Suppressor macrophage (primary cell): ENCODE measurements at places on chromosomes 3 and 15.

- no peak for DNase-seq
Observed at GRCh38 chr15:91625506-91625905, 228.0 kb upstream of the SLCO3A1 start.

DNA sequence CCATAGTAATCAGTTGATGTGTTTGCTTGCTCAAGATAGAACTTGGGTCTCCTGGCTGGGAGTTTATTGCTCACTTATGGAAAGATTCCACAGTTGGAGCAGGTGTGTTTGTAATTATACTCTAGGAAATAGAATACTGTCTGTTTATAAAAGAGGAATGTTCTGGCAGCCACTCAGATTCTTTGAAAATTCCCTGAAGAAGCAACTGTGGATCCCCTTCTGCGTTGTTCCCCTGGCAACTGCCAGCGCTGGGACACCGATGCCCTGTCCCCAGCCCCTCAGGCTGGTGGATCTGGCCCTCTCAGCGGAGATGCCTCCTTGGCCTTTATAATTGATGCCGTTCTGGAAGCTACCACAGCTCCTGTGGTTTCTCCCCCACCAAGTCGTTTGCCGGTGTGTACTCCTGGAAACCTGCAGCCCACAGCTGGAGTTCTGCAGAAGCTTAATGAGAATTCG is 225.9 kb downstream of the ITPR1 start:
- DNase-seq = no peak

GRCh38 chr3:69309814-69310213 is 76.1 kb downstream of the FRMD4B start:
- DNase-seq = no peak

DNA sequence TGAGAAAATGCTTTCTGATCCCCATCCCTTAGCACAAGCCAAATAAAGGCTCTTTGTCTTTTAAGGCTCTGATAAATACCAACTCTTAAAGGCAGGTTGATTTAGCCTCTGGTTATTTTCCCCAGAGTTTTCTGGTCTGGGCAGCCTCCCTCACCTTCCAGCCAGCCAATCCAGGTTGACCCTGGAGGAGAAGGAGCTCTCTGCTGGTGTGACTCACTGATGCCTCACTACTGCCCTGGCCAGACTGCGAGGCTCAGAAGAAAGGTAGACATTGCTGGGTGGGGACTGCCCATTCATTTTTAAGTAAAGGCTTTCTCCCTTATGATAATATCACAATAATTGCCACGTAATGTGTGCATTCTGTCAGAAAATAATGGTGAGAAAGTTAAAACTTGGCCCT is 37.1 kb downstream of the SLCO3A1 start:
- no peak for DNase-seq

GRCh38 chr3:165883863-165884478 is 46.7 kb upstream of the BCHE start:
- no peak for DNase-seq

- DNase-seq = no peak
Observed at GRCh38 chr3:54215521-54215920, 93.2 kb downstream of the CACNA2D3 start.

- peak; percentile 89 for DNase-seq
Observed at GRCh38 chr3:129305592-129306091, 27.0 kb downstream of the HMCES start.

DNA sequence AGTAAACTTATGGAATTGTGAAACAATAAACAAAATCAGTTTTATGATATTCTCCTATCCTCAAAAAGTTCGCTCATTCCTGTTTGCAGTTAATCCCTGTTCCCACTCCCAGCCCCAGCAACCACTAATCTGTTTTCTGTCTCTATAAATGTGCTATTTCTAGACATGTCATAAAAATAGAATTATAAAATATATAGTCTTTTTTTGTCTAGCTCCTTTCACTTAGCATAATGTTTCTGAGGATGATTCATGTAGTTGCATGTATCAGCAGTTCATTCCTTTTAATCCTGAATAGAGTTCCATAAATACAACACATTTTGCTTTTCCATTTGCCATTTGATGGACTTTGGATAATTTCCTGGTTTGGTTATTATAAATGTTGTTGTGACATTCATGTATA is 140.0 kb downstream of the KCNAB1 start:
- no peak for DNase-seq

GRCh38 chr3:126104742-126105605 is 21.1 kb upstream of the SLC41A3 start:
- no peak for DNase-seq

- no peak for DNase-seq
Observed at GRCh38 chr15:90557186-90558084, 27.7 kb downstream of the CRTC3 start.

- DNase-seq = no peak
Observed at GRCh38 chr3:65595222-65596028, 443.3 kb downstream of the MAGI1 start.

GRCh38 chr15:45084163-45084562 is 29.8 kb downstream of the DUOX2 start:
- DNase-seq = no peak

GRCh38 chr15:44697014-44697413 is 14.1 kb downstream of the PATL2 start:
- DNase-seq = no peak

DNA sequence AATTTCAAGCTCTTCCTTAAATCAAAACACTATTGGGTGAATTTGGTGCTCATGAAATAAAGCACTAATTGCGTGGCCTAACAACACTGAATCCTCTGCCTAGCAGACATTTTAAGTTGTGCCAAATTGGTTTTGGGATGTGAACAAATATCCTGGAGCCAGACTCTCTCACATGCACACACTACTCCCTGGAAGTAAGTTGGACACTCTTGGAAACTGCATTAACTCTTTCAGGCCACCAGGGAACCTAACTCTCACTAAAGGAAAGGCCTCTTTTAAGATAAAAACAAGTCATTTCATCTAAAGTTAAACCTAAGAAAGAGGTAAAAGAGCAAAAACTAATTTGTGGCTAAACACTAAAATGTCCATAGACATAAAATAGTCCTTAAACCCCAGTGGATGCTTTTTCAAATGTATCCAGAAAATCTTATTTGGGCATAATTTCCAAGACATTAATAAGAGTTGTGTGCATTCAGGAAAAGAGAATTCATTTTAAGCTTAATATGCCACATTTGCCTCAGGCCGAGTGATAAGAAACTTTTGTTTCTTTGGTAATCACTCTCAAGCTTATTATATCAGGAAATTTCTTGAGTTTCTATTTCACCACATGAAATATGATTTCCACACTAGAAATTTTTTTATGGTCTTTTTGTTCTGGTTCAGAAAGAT is 61.8 kb downstream of the ZBTB20 start:
- no peak for DNase-seq

DNA sequence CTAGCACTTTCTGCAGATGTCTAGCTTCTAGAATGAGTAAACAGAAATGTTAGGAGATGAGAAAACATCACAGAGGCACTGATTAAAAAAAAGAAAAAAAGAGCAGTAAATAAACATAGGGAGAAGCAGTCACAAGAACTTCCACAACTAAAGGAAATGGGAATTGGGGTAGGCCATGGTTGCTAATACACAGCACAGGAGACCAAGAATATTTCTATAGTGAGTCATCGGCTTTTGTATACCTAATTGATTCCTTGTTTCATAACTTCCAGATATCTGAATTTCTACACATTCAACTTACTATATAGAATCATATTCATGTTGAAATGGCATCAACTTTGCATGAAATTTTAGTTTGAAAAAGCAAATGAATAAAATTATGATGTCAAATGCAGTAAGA is 47.3 kb upstream of the TCF12 start:
- DNase-seq = no peak

DNA sequence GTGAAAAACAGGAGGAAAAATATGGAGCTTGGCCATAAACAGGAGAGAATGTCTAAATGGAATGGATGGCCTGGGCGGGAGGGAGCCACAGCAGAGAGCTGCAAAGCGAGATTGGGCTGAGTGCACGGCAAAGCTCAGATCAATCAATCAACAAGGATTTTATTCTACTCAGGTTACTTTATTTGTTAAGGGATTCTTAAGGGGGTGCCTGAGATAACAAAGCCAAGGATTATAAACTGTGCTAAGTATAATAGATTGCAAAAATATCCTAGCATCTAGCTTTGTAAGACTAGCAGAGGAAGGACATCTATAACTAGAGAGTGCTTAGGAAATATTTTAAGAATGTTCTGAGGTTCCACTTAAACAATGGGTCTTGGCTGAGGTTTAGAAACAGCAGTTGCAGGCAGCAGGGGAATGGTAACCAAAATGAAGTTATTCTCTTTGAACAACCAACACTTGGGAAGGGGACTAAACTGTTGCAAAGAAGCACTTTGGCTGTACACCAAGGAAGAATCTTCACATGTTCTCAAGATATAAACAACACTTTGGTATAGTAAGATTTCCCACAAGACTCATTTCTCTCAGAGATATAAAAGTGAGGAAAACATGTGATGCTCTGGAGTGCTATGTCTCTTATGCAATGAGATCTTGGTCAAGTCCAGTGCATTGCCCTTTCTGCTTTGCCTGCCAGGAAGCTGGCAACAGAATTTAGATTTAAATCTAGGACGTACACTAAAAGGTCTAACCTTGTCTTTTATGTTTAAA is 35.5 kb downstream of the TMEM212 start:
- DNase-seq = peak; percentile 31

GRCh38 chr15:84773716-84774115 is 25.3 kb downstream of the ZNF592 start:
- DNase-seq = peak; percentile 66

- no peak for DNase-seq
Observed at GRCh38 chr3:73449774-73450173, 175.0 kb downstream of the PDZRN3 start.

GRCh38 chr15:77533578-77534430 is 98.9 kb downstream of the LINGO1 start:
- DNase-seq = no peak

DNA sequence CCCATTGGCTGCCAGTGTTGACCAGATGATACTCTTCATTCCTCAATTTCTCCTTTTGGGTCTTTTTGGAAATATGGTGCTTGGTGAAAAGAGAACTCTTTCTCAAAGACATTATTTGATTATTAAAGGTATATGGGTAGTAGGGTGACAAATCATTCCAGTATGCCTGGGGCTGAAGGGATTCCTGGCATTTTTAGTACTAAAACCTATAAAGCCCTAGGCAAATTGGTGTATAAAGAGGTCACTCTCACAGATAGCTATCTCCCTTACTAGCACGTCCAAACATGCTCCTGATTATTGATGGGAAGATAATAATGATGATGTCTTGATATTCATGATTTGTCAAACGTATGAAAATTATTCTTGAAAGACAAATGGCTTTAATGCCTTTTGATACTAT is 1.1 kb downstream of the GABRR3 start:
- DNase-seq = no peak

DNA sequence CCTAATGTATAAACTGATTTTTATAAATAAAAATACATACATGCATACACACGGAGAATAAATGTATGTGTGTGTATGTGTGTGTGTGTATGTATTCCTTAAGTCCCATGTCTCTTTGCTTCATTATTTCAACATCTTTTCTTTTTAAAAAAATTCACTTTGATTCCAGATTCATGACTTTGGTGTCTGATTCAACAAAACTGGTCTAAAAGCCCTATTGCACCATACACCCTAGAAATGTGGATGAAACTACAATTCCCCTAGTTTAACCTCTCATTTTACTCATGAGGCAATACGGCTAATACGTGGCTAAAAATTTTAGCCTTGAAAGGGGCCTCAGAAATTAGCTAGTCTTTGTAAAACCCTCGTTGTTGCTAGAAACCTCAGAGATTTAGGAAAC is 228.1 kb downstream of the ADAMTS9 start:
- DNase-seq = no peak

GRCh38 chr15:47908950-47909670 is 191.8 kb downstream of the SEMA6D start:
- no peak for DNase-seq

GRCh38 chr15:49815526-49815925 is 194.7 kb downstream of the DTWD1 start:
- no peak for DNase-seq

DNA sequence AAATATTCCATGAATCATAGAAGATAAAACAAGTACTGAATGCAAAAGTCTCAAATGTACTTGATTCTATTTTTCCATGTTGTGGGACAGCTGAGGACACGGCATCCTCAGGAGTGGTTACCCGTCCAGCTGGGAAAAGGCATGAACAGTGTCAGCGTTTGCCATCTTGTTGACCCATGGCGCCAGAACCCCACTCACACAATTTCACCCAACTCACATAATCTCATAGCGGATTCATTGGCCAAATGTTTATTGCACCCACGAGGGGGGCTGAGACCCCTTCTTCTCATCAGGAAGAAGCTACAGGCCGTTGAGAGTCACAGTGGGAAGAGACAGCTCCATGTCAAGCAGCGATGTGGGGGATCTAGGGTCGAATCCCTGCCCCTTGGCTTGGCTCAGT is 72.9 kb downstream of the OCA2 start:
- no peak for DNase-seq

DNA sequence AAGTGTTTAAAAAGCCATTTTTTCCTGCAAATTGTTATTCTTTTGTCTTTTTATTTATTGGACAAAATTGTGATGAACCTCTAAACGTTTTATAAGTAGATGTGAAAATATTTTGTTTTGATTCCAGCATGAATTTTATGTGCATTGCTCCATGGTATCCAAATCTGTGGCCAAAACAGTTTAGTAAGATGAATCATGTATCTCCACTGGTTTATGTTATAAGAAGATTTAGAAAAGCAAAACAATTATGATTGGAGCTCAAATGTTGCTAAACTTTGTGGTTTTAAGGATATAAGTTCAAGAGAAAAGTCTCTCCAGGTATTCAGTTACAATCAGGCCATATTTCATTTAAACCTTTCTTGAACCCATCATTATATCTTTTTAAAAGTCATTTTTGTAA is 80.9 kb downstream of the NECTIN3 start:
- no peak for DNase-seq

DNA sequence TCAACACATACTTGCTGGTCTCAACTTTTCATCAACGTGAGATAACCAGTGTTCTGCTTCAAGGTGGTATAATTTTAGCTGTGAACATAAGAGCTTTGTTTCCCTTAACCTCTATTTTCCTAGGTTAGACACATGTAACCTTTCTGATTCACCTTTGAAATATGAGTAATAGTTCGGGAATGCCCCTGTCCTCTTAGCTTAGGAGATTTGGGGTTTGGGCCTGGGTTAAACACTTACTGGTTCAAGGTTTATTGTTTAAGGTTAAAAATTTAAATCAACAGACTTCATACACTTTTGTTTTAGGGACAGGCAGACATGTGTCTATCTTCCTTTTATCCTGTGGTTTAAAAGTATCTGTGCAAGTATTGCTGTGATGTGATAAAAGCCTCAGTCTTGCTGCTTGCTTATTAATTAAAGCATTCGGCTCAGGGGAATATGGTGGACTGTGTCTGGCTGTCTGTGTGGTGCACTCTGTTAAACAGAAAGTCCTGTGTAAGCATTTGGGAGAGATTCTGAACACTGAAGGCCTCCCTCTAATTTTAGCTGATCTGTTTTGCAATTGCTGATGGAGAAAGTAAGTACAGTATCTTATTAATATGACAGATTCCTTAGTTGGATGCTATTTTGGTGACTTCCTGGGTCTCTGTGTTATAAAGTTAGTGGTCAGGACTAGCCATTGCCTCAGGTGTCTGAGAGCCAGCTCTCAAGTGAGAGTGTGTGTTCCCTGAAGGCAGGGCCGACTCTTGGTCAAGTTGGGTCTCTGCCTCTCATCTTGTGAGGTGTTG is 81.8 kb downstream of the USP13 start:
- no peak for DNase-seq
